NCI-H1417 treated with DMSO at 0.1 percent for 48 hours (cell line): ENCODE measurements at places on chromosomes 13 and 19.

DNA sequence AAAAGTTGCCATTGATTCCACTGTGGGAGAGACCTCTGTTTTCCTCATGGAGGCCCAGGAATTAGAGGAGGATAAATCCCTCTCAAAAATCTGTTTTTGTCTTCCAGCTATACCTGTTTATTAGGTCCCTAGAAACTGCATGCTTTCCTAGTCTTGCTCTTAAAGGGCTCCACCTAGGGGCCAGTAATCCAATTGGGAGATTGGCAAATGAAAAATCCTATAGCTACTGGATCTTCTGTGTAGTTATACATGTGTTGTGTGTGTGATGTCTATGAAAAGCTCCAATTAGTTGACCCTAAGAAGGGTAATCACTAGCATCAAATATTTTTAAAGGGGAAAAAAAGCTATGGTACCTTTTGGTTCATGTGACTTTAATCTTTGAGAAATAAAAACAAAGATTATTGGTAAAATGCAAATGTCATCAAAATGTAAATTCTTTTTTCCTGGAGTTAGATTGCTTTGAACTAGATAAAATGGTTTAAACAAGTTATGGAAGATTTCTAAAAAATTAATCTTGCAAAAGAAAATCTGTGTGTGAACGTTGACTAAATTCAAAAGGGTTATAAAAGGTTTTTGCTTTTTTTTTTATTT is 63.4 kb upstream of the C1QTNF9B start:
- DNase-seq = no peak

DNA sequence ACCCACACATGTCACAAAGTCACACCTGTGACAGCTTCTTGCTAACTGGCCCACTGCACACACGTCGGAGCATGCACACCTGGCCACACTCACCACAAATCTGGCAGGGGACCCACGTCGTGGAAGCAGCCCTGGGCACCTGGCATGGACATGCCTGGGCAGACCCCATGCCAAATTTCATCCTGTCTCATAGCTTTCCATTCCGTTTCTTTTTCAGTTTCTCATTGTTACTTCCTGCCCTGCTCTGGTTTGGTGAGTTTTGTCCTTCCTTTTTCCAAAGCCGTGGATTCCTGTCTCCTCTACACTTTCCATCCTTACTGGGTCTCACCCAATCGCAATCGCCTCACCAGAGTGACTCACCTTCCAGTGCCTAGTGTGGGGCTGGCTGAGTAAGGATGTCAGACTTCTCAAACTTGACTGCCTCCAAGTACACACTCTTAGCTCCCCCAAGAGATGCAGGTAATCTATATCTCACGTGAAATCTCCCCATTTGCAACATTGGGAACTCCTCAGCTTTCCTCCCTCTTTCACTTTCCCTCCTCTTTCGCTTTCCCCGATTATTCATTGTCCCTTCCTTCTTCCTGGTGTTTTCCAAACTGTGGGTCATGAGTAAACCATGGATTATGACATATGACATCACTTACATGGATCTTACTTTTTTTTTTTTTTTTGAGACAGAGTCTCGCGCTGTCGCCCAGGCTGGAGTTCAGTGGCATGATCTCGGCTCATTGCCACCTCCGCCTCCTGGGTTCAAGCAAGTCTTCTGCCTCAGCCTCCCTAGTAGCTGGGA is 1.6 kb upstream of the BBC3 start:
- no peak for DNase-seq

- DNase-seq = no peak
Observed at GRCh38 chr13:47475441-47475948, 525.6 kb downstream of the SUCLA2 start.

- no peak for DNase-seq
Observed at GRCh38 chr13:32472194-32472621, 44.3 kb upstream of the N4BP2L1 start.

GRCh38 chr13:113722921-113723320 is 36.1 kb upstream of the TMEM255B start:
- no peak for DNase-seq

GRCh38 chr13:63948045-63948444 is 2532.4 kb upstream of the PCDH20 start:
- DNase-seq = no peak

- no peak for DNase-seq
Observed at GRCh38 chr19:54426291-54426931, 11.1 kb downstream of the TTYH1 start.

DNA sequence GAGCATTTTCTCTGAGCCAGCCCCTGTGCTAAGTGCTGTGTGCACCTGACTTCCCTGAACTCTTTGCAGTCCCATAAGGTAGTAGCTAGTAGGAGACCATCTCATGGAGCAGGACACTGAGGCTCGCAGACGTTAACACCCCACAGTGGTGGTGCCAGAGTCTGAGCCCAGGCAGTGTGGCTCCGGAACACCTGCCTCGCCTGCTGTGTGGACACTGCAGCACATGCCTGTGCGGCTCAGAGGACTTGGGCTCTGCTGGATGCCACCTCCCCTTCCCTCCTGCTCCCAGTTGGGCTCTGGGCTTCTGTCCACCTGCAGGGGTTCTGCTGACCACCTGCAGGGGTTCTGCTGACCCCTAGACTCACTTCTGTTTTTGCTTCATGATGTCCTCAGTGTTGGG is 27.0 kb upstream of the SIGLEC11 start:
- no peak for DNase-seq

GRCh38 chr19:17555929-17556813 is 722 bp downstream of the COLGALT1 start:
- DNase-seq = no peak

- no peak for DNase-seq
Observed at GRCh38 chr13:54949735-54950134, 1921.1 kb downstream of the OLFM4 start.

- DNase-seq = no peak
Observed at GRCh38 chr19:54162241-54162805, 2.8 kb upstream of the LENG1 start.

GRCh38 chr19:12090807-12091206 is 26.3 kb downstream of the ZNF844 start:
- no peak for DNase-seq

- DNase-seq = no peak
Observed at GRCh38 chr19:48258350-48258749, 2.6 kb upstream of the CARD8 start.

DNA sequence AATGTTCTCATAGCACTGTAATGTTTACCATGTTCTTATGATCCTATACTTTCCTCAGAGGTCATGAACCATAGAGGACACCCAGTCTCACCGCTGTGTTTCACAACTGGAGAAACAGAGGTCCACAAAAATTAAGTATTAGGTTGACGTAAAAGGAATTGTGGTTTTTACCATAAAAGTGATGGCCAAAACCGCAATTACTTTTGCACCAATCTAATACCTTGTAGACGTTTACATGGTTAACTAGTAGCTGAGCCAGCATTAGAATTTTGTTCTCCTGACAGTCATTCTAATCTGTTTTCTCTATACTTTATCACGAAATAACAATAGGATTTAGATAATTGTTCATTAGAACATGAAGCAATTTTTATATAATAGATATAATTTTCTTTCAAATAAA is 763.4 kb upstream of the ARGLU1 start:
- DNase-seq = no peak

- no peak for DNase-seq
Observed at GRCh38 chr19:55320844-55321419, 4.2 kb downstream of the TMEM150B start.

DNA sequence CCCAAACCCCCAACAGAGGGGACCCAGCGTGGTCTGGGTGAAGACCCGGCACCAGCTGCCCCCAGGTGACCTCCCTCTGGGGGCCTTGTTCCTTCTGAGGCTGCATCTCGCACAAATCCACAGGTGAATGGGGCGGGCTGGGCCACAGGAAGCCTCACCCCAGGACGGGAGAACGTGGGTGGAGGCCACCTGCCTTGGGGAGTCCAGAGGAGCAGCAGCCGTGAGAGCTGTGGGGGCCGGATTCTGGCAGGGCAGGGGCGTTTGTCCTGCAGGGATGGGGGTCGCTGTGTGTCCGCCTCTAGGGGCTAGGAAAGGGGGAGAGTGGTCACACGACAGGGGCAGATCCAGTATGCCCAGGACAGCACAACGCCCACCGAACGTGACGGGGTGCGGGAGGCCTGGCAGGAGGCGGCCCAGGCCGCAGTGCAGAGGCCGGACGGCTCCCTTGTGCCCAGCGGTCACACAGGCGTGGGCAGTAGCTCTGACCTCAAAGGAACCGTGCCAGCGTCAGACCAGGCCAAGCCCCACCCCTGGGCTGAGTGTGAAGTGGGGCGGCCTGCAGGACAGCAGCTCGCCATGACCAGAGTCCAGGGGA is 6.7 kb downstream of the POLR2E start:
- no peak for DNase-seq

DNA sequence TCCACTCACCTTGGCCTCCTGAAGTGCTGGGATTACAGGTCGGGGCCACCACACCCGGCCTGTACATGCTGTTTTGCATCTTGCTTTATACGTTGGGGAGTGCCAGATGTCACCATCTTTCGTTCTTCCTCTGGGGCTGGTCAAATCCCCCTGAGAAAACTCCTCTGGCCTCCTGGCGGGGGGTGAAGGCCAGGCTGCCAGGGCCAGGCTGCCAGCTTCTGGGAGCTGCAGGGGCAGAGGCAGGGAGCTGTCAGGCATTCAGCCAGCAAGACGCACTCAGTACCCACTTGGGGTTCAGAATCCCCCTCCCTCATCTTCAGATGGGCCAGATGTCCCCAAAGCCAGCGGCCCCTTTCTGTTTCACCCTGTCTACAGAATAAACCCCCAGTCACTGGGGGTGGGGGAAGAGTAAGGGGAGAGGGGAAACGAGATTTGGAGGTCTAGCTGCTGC is 16.1 kb downstream of the ZSWIM9 start:
- DNase-seq = no peak

DNA sequence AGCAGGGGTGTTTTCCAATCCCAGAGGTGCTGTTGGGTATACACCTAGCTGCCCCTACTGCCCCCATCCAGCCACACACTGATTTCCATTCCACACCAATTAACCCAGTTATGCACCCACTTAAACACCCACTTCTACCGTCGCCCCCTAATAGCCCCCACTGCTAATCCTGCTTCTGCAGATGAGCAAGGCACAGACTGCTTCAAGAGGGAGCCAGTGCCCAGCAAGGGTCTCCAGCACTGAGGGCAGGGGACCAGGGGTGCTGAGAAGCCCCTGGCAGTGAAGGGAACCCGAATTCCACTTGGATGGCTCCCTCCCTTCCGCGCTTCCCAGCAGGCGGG is 1.2 kb downstream of the FXYD7 start:
- DNase-seq = no peak

DNA sequence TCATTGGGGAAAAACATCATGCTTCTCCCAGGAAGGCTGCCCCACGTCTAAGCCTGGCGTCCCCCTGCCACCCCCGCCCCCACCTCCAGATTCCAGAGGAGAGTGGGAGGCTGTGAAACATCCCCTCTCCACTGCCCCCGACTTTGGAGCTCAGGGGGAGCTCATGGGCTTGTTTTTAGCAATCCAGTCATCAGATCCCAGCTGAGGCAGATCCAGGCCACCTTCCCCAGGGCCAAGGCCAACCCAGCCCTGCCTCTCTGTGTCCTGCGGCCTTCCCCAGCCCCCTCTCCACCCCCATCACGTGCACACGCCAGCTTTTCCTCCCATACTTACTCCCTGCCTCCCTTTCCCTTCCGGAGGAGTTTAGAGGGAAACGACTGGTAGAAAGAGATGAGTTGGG is 38.8 kb downstream of the SHISA2 start:
- DNase-seq = no peak

- no peak for DNase-seq
Observed at GRCh38 chr19:48669903-48670668, 2.7 kb downstream of the NTN5 start.

GRCh38 chr13:89968470-89968869 is 1379.0 kb upstream of the MIR17HG start:
- no peak for DNase-seq

DNA sequence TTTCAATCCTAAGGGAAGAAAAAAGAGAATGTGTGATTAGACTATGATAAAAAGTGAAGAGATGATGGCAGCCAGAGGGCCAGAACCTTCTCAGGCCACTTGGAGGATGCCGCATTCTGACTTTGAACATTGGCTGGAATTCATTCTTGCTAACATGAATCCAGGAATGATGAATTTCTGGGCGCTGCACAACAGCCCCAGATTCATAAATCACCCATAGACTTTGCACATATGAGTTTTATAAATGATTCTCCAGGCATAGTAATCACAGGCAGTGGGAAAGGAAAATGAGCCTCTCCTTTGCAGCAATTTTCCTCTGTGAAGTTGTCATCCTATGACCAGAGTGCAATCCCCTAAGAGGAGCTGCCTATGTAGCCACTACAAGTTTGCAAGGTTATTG is 555.4 kb downstream of the KCTD12 start:
- no peak for DNase-seq

DNA sequence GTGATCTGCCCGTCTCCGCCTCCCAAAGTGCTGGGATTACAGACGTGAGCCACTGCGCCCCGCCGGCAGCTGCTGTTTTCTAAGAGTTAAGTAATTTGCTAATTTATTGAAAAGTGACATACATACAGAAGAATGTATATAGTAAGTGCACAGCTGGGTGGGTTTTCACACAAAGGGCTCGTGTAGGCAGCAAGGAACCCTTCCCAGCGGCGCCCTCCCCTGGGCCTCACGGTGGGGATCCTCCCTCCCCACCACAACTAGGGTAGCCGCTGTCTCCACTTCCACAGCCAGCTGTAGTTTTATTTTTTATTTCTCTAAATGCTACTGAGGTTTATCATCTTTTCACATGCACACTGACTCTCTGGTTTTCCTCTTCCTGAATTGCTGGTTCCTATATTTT is 64.9 kb downstream of the CRYL1 start:
- DNase-seq = no peak

DNA sequence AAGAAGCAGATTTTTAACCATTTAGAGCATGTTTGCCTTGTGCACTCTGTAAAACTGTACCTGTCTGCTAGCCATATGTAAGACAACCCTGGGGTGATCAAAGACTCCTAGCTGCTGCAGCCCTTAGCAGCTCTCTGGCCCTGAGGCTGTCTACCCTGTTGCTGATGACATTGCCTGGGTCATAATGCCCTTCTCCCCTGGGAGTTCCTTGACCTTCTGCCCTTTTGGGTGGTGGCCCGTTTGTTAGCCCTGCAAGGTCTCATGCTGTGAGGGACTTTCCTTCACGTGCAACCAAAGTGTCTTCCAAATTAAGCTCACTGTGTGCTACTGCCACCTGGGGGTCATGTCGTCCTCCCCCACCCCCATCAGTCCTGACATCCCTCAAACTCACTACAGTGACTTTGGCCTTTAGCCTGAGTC is 7.4 kb downstream of the GPC6 start:
- DNase-seq = no peak

DNA sequence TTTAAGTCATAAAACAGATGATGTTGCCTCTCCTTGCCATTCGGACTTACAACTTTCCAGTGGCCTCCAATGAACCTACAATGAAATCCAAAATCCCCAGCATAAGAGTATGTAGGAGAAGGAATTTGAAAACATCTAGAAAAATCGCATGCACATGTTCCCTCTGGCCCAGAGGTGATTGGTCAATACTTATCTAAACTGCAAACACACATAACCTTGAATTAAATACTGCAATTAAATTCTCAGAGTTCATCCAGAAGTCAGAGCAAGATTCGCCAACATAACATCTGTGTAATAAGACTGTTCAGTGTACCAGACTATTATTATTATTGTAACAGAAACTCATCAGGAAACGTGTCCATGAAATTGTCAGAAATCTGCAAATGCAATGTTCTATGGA is 82.2 kb upstream of the USP29 start:
- no peak for DNase-seq
